ENCODE measurements at places on chromosomes 11 and 22. TPM values are rescaled to one million over a fixed set of nuclear protein-coding genes. Genes with fewer than 3 reads are reported as not detected.

DNA sequence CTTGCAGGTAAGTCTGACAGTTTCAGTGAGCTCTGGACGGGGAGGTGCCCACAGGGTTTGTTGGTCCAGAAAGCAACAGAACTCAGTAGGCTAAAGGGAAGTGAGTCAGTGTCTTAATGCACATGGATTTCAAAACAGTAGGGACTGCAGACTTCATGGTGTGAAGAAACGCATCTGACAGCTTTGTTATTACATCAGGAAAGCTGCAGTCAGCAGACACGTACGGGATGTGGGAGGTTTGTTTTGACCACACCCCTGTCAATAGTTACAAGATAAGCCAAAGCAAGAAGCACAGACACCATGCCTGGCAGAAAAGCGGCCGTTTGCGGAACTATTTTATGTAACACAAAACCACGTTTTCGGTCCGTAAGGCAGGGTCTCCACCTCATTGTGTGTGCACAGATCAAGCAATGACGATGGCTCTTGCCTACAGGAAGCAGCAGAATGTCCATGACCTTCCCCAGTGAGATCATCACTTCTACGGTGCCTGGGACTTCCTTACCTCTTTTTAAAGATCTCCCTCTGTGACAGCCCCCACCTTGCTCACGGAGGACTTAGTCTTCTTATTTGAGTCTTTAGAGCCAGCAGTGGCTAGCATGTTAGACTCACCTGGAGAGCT is 58.2 kb upstream of the FTH1 start:
- H3K27ac ChIP-seq, result peak overlapping the region; percentile 87
- peaks cover 7% of the 10 kb centered on the region for H3K27me3 ChIP-seq
- peaks cover 13% of the 10 kb centered on the region for H3K4me1 ChIP-seq

DNA sequence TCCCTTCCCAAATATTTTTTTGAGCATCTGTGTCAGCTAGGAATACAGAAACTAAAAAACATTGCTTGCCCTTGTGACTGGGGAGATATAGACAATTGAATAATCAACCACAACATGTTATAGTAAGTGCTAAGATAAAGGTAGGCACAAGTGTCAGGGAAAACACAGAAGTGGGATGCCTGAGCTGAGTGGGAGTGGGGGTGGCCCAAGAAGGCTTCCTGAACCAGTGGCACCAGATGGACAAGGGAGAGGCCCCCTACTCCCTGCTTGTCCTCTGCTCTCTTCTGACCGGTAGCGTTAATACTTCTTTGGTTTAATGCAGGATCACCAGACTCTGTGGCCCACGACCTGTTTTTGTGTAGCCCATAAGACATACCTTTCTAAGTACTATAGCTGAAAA is 48.8 kb downstream of the PACS1 start:
- no peak for DNase-seq
- peak overlapping the region; percentile 44 for H3K27ac ChIP-seq
- no peaks in the 10 kb centered on the region for H3K27me3 ChIP-seq
- H3K4me1 ChIP-seq, result peaks cover 63% of the 10 kb centered on the region
- H3K4me3 ChIP-seq, result no peak overlapping the region
- peaks cover 8% of the 10 kb centered on the region for H3K36me3 ChIP-seq

DNA sequence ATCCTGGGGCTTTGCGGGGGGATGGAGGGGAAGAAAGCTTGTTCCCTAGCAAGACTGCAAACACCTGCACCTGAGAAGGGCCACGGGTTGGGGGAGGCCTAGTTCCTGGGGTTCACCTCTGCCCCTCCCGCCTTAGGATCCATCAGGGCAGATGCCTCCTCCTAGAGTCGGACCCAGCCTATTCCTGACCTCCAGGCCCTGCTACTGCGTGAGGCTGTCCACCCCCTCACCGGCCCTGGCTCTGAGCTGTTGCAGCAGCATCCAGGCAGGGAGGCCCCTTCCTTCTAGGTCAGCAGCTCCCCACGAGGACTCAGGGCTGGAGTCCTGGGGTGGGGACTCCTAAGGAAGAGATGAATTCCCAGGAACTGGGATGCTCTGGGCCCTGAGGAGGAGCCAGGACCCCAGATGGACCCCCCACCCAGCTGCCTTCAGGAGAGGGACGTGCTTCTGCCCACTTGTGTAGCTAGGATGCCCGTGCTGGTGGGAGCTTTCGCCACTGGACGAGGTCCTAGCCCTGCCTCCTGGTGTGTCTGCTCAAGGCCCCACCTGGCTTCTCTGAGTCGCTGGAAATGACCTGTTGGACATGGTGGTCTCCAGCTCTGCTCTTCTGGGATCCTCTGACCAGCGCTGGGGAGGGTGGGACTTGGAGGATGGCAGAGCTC is 10.3 kb downstream of the MRGPRF start:
- H3K4me1 ChIP-seq, result no peaks in the 10 kb centered on the region
- no peak for DNase-seq
- no peak overlapping the region for H3K27ac ChIP-seq
- no peaks in the 10 kb centered on the region for H3K36me3 ChIP-seq
- H3K27me3 ChIP-seq, result peaks cover 4% of the 10 kb centered on the region

DNA sequence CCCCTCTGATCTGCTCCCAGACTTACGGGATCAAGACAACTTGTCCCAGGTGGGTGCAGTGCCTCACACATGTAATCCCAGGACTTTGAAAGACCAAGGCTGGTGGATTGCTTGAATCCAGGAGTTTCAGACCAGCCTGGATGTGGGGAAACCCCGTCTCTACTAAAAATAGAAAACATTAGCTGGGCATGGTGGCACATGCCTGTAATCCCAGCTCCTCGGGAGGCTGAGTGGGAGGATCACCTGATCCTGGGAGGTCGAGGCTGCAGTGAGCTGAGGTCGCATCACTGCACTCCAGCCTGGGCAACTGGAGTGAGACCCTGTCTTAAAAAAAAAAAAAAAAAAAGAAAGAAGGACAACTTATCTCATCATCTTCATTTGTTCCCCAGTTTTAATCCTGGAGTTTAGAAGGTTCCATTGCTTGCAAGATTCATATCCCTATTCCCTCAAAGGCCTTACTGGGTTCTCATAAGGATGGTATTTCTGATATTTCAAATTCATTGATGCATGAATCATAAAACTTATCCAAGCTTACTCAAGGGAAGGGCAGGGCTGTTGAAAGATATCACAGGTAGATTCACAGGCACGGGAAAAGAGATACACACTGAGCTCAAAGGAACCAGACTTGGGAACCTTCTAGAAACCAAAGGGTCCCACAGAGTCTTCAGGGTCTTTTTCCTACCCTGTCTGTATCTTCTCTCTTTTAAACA is 14.6 kb downstream of the ENDOD1 start:
- H3K36me3 ChIP-seq, result peaks cover 29% of the 10 kb centered on the region
- peaks cover 13% of the 10 kb centered on the region for H3K4me1 ChIP-seq
- no peak for DNase-seq
- H3K27ac ChIP-seq, result no peak overlapping the region

DNA sequence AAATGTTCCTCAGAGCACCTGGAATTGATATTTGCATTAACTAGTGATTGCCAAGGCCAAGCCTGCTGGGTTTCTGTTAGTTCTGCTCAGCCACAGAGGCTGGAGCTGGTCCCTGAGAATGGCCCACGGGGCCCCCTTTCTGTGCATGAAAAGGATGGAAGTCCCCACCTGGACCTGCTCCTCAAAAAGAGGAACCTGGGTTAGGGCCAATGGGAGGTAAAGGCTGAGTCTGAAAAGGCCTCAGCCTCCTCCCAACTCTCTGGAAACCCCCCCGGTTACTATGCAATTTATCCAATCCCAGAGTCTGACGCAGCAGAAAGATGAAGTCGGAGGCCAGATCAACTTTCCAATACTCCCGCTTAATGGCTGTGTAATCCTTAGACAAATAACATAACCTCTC is 6.8 kb upstream of the CREB3L1 start:
- DNase-seq, result no peak
- H3K4me3 ChIP-seq, result no peak overlapping the region
- no peak overlapping the region for H3K27ac ChIP-seq
- no peaks in the 10 kb centered on the region for H3K36me3 ChIP-seq

GRCh38 chr11:73931039-73931645 is 19.7 kb upstream of the DNAJB13 start:
- no peak overlapping the region for H3K27ac ChIP-seq
- no peak overlapping the region for H3K4me3 ChIP-seq
- DNase-seq, result no peak
- no peaks in the 10 kb centered on the region for H3K27me3 ChIP-seq
- H3K36me3 ChIP-seq, result peaks cover 26% of the 10 kb centered on the region

DNA sequence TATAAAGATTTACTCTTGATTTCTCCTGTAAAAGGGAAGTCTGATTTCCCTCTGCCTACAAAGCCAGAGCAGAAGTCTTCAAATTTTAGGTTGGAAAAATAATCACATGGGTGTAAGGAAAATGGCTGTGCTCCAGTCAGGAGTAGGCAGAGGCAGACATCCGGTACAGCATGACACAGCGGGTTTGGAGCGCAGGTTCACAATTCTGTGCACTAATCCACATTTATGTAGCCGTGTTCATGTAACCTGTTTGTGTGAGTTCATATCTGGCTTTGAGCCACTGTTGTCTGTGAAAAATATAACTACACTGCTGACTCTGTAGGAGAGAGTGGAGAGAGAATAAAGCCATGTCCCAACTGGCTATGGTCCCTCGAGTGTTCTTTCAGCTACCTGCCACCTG is 248.0 kb downstream of the CASP12 start:
- H3K36me3 ChIP-seq, result peaks cover 11% of the 10 kb centered on the region
- DNase-seq, result no peak
- peaks cover 27% of the 10 kb centered on the region for H3K4me1 ChIP-seq
- no peak overlapping the region for H3K27ac ChIP-seq
- H3K27me3 ChIP-seq, result no peaks in the 10 kb centered on the region
- H3K4me3 ChIP-seq, result no peak overlapping the region

DNA sequence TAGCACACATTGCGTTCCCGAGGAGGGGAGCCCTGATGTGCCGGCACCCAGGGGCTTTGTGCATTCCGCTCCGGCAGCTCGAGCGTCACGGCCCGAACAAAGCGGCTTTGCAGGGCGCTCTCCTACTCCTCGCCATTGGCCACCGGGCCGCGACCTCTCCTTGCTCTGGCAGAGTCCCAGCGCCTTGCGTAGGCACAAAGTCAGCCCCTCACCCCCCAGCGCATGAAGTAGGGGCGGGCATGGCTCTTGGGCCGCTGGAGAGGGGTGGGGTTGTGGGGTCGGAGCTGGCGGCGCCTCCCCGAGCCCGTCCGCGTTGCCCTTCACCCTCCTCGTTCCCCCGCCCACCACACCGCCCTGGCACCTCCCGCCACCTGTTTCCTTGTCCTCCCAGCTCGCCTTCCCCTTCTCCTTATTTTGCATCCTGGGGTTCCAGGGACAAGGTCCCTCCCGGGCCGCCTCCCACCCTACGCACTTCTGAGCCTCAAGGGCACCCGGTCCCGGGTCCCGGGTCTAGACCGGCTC is 753 bp upstream of the PPARA start:
- DNase-seq, result peak; percentile 28
- peaks cover 34% of the 10 kb centered on the region for H3K27me3 ChIP-seq
- peak overlapping the region; percentile 81 for H3K4me3 ChIP-seq
- peaks cover 12% of the 10 kb centered on the region for H3K4me1 ChIP-seq
- no peak overlapping the region for H3K27ac ChIP-seq

GRCh38 chr11:118581057-118581456 is 8.8 kb downstream of the ARCN1 start:
- H3K27ac ChIP-seq, result no peak overlapping the region
- H3K27me3 ChIP-seq, result no peaks in the 10 kb centered on the region
- H3K36me3 ChIP-seq, result peaks cover 48% of the 10 kb centered on the region
- H3K4me3 ChIP-seq, result no peak overlapping the region
- no peak for DNase-seq
- peaks cover under 1% of the 10 kb centered on the region for H3K4me1 ChIP-seq

DNA sequence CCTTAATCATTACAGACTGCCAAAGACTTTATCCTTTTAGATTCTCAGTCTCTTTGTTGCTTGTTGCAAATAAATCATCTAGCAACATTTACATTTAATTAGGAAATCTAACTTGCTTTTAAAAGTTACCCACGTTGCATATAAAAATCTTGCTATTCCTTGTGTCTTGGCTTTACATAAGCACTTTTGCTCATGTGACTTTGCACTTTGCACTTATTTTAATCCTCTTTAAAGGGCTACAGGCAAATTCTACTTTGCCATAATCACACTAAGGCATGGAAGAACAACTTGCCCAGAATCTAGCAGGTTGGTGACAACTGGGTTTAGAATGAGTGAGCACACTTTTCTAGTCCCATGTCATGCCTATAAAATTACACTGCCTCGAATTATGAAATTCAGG is 25.9 kb downstream of the PRRG4 start:
- DNase-seq, result no peak
- H3K4me1 ChIP-seq, result peaks cover 2% of the 10 kb centered on the region
- H3K27me3 ChIP-seq, result peaks cover 13% of the 10 kb centered on the region
- H3K27ac ChIP-seq, result no peak overlapping the region
- no peak overlapping the region for H3K4me3 ChIP-seq
- H3K36me3 ChIP-seq, result no peaks in the 10 kb centered on the region

- no peaks in the 10 kb centered on the region for H3K36me3 ChIP-seq
- no peaks in the 10 kb centered on the region for H3K27me3 ChIP-seq
- DNase-seq, result no peak
- no peak overlapping the region for H3K27ac ChIP-seq
Observed at GRCh38 chr11:60098508-60098907, 10.0 kb downstream of the MS4A2 start.

DNA sequence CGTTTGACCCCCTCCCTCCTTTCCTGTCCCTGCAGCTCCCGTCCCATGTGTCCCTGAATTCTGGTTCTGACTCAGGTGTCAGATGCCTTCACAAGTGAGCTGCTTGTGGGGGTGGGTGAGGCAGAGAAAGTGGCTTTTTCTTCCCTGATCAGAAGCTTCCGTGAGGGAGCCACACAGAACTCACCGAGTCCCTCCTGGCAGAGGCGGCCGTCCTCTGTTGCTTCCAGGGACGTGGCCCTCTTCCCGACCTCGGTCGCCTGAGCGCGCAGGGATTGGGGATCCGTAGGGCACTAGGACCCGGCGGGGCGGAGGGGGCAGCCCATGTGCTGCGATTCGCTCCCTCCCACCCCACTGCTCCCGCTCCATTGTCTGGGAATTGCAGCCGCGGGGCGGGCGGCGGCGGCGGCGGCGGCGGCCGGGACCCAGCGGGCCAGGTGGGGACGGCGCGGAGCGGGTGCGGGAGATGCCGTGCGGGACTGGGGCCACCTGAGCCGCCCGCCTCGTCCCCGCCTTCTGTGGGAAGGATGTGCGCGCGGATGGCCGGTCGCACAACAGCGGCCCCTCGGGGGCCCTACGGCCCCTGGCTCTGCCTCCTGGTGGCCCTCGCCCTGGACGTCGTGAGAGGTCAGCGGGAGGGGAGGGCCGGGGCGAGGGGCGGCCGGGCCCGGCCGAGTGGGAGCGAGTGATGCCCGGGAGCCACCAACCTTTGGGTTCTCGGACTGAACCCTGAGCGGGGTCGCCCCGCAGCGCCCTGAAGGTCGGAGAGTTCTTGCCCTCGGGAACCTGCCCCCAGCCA is at the start of gene TMEM132A:
Gene TMEM132A (plus strand): TSS at position 351 of the 796 bp plus-strand sequence. CDS start 174 bp downstream, at position 525.
- H3K4me3 ChIP-seq, result peak within 1 kb of the TSS; percentile 51
- DNase-seq, result no peak
- H3K27me3 ChIP-seq, result peaks cover 21% of the 10 kb centered on the region
- H3K4me1 ChIP-seq, result peaks cover 11% of the 10 kb centered on the region

DNA sequence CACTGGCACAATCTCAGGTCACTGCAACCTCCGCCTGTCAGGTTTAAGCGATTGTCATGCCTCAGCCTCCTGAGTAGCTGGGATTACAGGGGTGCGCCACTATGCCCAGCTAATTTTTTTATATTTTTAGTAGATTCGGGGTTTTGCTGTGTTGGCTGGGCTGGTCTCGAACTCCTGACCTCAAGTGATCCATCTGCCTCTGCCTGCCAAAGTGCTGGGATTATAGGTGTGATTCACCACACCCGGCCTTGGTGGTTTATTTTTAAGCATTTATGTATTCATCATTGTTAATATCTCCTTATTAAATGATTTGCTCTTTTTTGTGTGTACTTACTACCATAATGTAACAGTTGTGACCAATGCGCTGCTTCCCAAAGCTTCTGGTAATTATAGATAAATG is 171.7 kb downstream of the DDX10 start:
- H3K36me3 ChIP-seq, result peaks cover 29% of the 10 kb centered on the region
- no peak overlapping the region for H3K4me3 ChIP-seq
- no peak overlapping the region for H3K27ac ChIP-seq

The PARVB gene
- 122 TPM for total RNA-seq

The CREB3L1 gene
- total RNA-seq, result not detected

The SPINDOC gene
- total RNA-seq, result 69.2 TPM

The CENPM gene
- 59.3 TPM for total RNA-seq
